Nephron progenitor cell (in vitro differentiated cells): ENCODE measurements at places on chromosomes 13 and 19.
A peak's percentile ranks its signal among the peaks of the same experiment; 100 is the strongest.

DNA sequence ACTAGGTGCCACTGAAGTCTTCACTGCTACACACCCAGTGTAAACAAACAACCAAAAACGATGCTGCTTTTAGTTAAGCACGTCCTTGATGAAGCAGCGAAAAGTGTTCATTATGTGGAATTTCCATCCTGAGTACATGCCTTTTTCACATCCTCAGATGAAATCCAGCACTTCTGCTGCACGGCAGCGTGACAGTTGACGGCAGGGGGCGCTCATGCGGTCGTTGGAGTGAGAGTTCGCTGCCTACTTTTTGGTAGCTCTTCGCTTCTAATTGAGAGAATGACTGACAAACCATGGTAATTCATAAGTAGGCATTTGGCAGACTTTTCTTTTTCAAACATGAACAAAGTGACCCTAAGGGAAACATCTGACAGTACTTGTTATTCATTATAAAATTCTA, 1124.9 kb downstream of the EFNB2 start:
- peak; percentile 61 for DNase-seq

GRCh38 chr13:31092646-31093045, 69.1 kb downstream of the HSPH1 start:
- no peak for DNase-seq

- DNase-seq = no peak
These were observed 14.0 kb downstream of the SCGB2B2 start for GRCh38 chr19:34662919-34663318.

DNA sequence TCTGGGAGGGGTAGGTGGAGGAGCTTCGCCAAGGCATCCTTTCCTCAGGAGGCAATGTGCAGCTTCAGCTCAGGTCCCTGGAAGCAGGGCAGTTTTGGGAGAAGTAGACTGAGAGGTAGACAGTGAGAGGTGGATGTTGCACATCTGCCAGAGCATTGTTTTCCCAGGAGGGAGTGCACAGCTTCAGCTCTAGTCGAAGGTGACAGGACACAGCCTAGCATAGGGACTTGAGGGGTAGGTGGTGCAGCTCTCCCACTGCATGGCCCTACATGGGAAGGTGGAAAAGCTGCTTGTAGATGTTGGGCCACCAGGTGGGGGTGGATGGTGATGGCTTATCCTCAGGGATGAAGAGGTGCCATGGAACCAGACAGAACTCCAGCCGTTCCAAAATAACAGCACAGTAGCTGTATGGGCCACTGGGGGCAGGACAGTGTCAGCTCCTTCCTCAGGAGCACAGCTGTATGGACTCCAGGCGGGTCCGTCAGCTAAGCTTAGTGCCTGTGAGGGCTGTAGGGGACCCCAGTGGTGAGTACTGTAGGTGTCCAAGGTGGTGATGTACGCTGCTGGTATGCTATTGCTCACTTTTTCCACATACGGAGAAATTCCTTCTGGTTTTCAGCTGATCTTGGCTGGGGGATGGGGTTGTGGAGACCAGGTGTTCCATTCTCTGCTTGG, 17.4 kb upstream of the ZNF543 start:
- no peak for DNase-seq

DNA sequence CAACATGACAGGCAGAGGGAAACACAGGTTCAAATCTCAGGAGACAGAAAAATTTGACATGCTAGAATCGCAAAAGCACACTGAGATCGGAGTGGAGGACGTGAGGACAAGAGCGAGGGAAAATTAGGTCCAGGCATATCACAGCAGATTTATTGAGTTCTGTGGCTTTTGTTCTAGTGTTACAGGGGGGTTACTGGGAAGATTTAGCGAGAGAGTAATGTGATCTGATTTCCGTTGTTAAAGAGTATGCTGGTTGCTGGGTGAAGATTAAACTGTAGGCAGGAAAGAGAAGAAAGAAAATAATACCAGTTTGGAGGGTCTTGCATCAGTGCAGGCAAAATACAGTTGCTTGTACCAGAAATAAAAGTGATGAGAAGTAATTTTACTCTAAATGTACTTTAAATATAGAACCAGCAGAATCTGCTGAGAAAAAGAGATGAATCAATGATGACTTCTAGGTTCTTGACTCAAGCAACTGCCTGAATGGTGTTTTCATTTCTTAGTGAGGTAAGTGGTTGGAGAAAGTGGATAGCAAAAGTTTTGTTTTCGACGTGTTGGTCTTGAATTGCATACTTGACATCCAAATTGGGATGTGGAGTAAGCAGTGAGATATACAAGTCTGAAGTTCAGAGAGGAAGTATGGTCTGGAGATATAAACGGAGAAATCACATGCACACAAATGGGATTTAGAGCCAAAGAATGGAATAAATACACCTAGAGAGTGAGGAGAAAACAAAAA, 35.7 kb downstream of the UFM1 start:
- DNase-seq = no peak

DNA sequence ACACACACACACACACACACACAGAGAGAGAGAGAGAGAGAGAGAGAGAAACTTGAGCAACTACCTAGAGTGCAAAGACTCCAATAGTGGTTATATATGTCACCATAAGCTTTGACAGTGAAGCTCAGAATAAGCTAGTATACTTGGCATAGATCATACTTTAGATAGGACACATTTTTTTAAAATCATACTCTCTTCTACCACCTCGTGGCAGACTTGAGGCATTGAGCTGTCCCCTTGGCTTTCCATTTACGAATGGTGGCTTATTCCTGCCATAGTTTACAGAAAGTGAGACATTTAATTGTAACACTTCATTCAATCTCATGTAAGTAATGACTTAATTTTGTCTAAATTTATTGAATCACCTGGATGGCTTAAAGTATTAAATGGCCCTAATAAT, 108.2 kb downstream of the EDNRB start:
- DNase-seq = no peak

DNA sequence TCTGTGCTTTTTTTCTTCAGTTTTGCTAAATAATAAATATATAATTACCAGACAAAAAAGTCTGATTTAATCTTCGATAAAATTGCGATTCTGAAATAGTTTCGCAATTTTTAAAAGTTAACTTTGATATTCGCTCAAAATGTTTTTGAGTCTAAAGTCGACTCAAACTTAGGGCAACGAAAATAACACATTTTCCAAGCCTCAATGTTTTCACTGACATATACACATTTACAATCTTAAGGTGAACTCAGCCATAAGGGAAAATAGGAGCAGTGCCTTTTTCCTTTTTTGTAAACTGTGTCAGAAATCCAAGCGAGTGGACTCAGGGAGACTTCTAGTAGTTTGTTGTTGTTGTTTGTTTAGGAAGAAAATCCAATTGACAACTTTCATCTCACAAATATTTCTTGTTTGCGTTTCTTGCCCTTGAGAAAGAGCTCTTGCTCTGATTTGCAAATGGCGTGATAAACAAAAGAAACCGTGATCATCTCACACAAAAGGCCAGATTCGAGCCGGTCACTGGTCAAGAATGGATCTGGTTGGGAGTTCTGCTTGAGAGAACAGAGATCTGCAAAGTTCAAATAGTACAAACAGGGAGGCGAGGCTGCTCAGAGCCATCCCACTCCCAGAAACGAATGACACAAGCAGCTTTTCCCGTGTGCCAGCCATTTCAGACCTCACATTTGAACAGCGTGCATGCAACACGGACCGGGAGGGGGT, 2.1 kb downstream of the SOX21 start:
- peak; percentile 8 for DNase-seq

DNA sequence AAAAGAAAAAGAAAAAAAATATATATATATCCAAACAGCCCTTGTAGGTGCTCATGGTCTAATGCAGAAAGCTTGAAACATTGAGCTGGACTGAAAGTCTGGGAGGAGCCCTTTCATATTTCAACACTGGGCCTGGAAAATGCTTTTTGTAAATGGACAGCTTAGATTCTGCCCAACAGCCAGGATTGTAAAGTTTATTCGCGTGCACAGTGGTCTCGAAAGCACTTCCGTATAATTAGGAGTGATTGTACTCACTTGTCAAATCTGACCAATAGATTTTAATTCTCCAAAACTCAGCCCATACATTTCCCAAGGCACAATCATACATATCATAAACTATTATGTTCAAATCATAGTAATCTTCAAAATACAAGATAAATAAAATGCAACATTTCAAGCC, 260.1 kb downstream of the COL4A1 start:
- DNase-seq = no peak

GRCh38 chr13:32938314-32938713, 77.9 kb upstream of the KL start:
- no peak for DNase-seq

- DNase-seq = no peak
These were observed 773.4 kb upstream of the SLITRK1 start for GRCh38 chr13:84655677-84656076.

DNA sequence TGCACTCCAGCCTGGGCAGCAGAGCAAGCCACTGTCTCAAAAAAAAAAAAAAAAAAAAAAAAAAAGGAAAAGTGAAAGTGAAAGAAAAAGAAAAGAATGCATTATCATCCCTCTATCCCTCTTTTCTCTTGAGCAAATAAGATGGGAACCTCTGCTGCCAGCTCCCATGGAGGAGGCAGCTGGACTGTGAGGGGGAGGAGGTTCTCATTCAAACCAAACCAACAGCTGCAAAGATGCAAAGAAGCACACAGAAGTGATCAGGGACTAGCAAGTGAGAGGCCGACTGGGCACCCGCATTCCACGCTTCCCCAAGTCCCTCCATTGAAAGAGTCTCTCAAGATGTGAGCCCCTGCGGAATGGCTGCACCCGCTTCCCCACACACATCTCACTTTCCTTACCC, 63.5 kb downstream of the TSHZ3 start:
- no peak for DNase-seq

- DNase-seq = peak; percentile 70
These were observed 32.8 kb downstream of the ELL start for GRCh38 chr19:18488838-18489626.

DNA sequence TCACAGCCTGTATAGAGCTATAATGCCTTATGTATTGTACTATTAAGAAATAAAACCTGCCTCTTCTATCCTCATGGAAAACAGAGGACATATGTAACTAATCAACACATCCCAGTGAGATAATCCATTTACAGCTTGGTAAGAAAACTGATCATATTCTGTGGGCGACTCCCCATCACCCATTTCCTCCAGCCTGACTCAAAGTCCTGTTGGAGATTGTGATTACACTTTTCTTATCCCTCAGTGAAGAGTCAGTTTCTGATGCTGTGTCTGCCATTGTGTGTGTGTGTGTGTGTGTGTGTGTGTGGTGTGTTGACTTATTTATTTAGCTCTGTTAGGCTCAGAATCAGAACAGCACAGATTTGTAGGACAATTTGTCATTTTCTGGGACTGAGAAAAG, 212.8 kb downstream of the FGF9 start:
- DNase-seq = no peak

GRCh38 chr19:4583961-4584669, 24.6 kb upstream of the SEMA6B start:
- peak; percentile 82 for DNase-seq

GRCh38 chr13:23140492-23140891, 40.3 kb upstream of the SGCG start:
- no peak for DNase-seq

DNA sequence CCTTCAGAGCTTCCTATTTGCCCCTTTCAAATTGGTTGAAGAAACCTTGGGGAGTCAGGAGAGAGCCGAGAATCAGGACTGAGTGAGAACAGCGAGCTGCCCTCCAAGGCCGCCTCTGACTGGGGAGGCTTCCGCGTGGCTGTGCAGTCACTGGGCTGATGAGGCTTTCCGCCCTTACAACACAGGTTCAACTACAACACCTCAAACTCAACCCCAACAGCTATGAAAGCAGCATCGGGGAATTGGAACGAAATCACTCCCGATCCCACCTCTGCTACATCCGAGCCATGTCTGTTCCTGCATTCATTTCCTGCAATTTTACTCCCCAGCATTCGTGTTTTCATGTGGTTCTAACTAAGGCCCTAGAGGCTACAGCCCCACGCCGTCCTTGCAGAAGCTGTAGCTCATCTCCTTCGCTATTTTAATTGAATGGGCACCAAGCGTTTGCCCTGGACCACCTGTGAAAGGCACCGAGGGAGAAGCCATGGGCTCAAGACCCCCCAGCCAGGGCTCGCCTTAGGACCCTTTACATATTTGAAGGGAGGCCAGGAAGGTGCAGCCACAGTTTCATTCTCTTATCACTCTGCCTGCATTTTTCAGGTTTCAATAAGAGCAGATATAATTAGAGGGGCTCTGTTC, 12.3 kb upstream of the RASA3 start:
- no peak for DNase-seq

DNA sequence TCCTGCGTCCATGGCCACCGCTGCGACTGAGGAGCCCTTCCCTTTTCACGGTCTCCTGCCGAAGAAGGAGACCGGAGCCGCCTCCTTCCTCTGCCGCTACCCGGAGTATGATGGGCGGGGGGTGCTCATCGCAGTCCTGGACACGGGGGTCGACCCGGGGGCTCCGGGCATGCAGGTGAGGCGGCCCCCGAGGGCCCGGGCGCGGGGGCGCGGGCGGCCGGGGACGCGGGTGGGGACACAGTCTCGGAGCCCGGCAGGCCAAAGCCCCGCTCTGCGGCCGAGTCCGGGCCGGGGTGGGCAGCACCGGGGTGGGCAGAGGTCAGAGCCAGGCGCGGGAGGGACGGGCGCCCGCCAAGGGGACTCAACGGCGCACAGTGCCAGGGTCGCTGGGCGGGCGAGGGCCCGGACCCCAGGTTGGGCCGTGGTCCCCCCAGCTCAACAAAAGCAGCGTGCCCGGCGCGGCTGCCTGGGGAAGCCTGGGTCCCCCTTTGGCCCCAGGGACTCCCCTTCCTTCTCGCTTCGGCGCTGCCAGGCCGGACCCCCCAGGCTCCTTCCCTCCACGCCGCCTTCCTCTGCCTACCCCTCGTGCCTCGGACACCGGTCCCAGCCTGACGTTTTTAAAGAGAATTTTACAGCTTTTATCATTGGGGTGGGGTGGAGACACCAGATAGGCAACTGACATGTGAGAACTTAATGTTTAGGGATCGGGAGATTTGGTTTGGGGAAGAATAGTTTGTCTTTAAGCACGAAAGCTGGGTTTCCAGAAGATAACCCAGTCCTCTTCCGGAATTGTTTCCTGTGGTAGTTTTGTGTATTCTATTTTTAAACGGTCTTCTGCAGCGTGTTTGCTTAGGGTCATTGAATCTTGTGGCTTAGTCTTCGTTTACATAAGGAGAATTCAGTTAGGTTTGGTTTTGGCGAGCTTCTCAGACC, 509 bp downstream of the TPP2 start:
- peak; percentile 50 for DNase-seq

DNA sequence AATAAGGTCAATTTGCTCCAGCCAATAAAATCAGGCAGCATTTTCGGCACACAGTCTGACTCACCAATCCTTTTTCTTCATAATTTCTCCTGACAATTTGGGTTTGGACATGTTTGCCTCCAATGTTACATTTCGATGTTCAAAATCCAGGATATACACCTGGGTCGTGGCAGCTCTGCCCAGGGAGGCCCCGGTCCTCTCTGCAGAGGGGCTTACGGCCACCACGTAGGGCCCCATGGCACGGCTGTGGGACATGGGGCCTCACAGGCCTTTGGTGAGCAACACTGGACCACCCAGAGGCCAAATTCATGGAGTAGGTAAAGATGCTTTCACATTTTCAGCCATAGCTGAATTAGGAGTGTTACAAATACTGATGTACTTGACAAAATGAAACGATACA, 25.4 kb downstream of the IRS2 start:
- DNase-seq = no peak

- no peak for DNase-seq
These were observed 9.1 kb downstream of the ZMYM2 start for GRCh38 chr13:19967621-19968020.

- no peak for DNase-seq
These were observed 224.0 kb downstream of the GGACT start for GRCh38 chr13:100364591-100364990.
